Amygdala (tissue), 56 donors: ENCODE measurements at places on chromosomes 16 and 17.

- no peak for DNase-seq
Measured at GRCh38 chr17:79482727-79483521, 127.9 kb downstream of the RBFOX3 start.

- DNase-seq: no peak
Measured at GRCh38 chr17:44905006-44906000, 6.1 kb upstream of the EFTUD2 start.

GRCh38 chr17:70225276-70225675 lies 55.9 kb downstream of the KCNJ2 start:
- no peak for DNase-seq

GRCh38 chr16:61564716-61565115 lies 471.5 kb downstream of the CDH8 start:
- DNase-seq: no peak

DNA sequence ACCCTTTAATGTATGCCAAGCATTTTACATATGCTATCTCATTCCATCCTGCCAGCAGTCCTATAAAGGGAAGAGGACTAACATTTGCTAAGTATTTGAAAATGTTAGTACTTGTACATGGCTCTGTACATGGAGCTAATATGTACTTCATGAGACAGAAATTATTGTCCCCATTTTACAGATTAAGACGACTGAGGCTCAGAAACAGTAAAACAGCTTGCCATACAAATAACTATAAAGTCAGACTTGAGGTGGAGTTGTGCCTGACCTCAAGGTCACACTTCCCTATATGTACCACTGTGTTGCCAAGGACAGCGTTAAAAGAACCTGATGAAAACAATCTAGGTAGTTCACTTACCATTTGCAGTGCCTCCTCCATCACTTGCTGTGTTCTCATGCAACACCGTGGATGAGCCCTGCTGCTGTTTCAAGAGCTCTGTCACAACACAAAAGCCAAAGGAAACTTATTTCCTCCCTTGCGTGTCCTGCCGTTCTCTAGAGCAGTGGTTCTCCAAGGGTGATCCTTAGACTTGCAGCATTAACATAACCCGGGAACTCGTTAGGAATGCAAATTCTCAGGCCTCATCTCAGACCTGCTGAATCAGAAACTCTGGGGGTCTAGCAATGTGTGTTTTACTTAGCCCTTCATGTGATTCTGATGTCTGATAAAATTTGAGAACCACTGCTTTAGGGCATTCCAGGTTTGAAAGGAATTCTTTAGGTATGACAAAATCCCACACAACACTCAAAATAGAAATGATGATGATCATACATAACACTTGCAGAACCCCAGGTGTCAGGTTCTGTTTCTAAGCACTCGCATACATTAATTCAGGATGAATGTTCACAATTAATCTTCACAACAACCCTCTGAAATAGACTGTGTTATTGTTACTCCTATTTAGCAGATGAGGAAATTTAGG lies 51.2 kb upstream of the MTMR4 start:
- DNase-seq: no peak

GRCh38 chr17:21167303-21167702 lies 40.5 kb downstream of the DHRS7B start:
- DNase-seq: no peak

DNA sequence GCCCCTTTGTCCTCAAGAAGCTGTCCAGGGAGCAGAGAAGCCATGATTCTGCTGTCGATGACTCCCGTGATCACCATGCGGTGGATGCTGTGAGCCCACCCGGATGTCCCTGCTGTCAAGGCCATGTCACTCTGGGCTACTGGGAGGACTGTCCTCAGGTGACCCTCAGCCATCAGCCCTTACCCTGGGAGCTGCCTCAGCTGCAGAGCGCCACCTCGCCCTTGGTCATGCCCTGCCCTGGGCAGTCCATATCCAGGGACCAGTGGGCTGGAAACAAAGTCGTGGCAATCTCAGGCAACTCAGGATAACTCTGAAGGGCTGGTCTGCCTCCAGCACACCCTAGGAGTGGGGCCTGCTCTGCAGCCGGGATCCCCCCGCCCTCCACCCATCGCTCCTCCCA lies 63.6 kb downstream of the CACNG5 start:
- DNase-seq: no peak

- no peak for DNase-seq
Measured at GRCh38 chr17:1351971-1352370, 48.1 kb downstream of the YWHAE start.

DNA sequence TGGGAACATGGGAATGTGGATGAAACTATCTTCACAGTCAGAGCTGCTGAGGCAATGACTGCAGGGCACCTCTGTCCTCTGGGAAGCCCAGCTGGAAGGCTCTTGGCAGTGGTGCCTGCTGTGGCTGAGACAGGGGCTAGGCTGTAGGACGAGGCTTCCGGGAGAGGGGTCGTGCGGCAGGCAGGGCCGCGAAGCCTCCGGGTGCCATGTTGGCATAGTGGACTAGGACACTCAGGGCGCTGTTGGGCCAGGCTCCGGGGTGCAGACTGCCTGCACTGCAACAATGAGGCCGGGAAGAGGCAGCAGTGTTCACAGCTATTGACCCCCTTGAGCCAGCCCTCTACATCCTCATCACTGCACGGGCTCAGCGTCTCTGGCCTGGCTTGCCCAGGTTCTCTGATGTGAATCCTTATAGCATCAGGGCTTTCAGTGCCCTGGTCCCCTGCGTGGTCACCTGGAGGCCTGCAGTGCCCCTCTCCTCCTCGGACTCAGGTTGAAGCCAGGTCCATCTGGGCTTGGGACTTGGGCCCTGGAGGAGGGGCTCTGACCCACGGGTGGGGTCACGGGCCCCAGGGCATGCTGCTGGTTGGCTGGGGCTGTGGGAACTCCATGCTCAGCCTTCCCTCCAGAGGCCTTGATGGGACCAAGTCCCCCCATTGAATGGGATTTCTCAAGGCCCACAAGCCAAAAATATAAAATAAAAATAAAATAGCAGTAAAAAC lies 91.6 kb downstream of the TNFRSF13B start:
- no peak for DNase-seq

DNA sequence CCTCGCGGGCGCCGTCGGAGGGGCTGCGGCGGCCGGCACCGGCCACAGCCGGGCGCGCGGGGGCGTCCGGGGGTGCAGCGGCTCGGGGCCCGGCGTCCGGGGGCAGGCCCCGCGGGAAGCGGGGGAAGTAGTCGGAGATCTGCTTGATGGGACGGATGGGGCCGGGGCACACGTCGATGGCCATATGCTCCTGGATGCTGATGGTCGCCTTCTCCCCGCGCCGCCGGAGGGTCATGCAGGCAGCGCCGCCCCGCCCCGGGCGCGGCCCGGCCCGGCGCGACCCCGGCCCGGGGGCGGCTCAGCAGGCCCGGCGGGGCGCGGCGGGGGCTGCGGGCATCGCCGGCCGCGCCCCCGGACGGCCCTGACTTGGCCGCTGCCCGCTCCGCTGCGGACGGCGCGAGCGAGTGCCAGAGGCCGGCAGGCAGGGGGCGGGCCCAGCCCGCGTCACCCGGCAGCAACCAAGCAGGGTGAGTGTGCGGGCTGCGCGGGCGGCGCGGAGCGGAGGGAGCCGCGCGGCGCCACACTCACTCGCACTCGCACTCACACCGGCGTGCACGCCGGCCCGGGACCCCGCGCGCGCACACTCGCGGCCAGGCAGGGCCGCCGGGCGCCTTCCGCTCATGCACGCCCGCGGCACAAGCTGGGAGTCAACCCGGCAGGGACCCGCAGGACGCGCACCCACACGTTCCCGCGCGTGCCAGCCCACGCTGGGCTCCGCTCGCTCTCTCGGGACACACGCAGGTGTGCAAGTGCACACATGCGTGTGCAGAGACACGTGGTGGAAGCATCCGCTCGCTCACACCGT lies at the start of gene DOC2B:
DOC2B (minus strand) TSS at position 406 of the 805 bp plus-strand sequence; CDS start at position 235, 171 bp downstream.
- no peak for DNase-seq

DNA sequence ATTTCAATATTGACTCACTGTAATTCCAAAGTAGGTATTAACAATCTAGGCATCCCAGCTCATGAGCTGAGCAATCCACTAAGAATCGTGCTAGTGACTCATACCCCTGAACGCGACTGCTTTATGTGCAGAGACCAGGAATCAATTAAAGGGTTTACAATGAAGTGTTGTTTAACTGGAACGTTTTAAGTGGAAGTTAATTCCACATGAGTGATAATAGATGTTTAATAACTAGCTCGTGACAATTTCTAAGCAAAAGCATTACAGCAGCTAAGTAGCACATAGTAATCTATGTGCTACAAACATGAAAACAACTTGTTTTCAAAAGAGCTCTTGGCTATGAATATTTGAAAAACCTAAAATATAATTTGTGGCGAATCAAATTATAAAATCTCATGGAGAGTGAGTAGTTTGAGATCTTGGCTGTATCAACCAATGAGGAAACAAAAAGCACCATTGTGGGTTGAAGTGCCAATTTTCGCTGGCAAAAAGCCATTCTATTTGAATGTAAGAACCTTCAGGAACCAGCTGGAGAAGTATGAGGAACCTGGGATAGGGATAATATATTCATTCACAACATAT lies 9.4 kb downstream of the GJC1 start:
- DNase-seq: no peak

- no peak for DNase-seq
Measured at GRCh38 chr17:50926523-50926922, 60.4 kb upstream of the TOB1 start.

GRCh38 chr16:27289669-27290068 lies 21.1 kb upstream of the NSMCE1 start:
- DNase-seq: no peak

GRCh38 chr16:70689035-70689969 lies 3.4 kb upstream of the MTSS2 start:
- DNase-seq: no peak

- no peak for DNase-seq
Measured at GRCh38 chr17:77527409-77527808, 386.6 kb downstream of the SEC14L1 start.

- DNase-seq: no peak
Measured at GRCh38 chr16:64469906-64470702, 651.8 kb downstream of the CDH11 start.

DNA sequence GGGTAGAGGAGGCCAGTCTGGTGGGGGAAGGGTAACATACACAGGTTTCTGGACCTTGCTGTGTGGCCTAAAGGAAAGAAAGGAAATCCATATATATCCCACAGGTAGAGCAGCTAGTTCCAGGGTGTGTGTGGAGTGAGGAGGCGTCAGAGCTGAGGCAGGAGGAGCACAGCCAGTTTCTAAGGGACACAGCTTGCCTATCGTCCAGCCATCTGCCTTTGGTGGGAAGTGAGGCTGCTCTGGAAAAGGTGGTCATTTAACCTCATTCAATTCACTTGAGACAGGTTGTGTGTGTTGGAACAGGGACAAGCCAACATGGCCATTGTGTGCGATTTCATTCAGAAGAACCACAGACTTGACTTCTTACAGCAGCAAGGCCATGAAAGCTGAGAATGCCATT lies 36.9 kb upstream of the ERN1 start:
- no peak for DNase-seq

DNA sequence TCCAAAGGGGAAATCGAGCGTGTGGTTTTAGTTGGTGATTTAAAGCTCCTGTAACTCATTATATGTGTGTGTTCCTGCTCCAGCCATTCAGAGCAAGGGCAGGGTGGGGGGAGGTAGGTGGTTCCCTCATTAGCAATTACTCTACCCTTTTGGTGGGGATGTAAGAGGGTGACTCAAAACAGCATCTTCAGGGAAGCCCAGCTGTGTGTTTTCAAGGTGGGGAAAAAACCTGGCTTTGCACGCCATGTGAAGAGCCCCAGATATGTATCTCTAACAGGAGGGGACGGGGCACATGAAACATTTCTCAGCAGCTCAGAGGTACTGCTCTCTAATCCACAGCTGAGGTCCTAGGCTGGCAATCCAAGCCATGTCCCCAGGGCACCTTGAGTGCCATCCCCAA lies 241.3 kb upstream of the ZFHX3 start:
- DNase-seq: no peak

GRCh38 chr16:52090080-52090479 lies 456.9 kb downstream of the TOX3 start:
- DNase-seq: no peak

DNA sequence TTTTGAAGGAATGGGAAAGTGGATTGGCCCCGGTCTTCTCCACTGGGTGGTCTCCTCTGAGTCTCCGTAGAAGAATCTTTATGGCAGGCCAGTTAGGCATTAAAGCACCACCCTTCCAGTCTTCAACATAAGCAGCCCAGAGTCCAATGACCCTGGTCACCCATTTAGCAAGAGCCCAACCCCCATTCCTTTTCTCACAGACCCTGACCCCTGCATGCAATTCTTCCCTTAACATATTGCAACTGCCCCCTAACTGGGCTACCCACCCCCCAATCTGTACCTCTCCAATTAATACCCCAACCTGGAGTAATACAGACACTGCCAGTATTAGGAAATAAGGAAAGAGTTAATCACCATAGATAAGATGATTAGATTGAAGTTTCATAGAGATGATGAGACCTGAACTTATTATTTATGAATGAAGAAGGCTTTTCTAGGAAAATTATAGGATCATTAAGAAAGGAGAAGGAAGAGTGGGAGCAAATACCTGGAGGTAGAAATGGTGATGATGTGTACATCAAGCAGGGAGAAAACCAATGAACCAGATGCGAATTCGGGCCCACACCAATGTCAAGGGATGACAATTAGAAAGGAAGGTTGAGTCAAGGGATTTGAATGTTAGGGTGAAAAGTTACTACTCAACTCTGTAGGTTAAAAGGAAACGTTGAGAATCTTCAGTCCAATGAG lies 2.4 kb downstream of the CCL2 start:
- no peak for DNase-seq

- peak; percentile 41 for DNase-seq
Measured at GRCh38 chr17:30970831-30971567, at the start of gene RNF135. Gene RNF135, plus strand, starts transcription at chr17:30971039. Its CDS starts 35 bp downstream, at chr17:30971074.

- DNase-seq: no peak
Measured at GRCh38 chr16:57724531-57724930, 11.0 kb upstream of the KATNB1 start.

DNA sequence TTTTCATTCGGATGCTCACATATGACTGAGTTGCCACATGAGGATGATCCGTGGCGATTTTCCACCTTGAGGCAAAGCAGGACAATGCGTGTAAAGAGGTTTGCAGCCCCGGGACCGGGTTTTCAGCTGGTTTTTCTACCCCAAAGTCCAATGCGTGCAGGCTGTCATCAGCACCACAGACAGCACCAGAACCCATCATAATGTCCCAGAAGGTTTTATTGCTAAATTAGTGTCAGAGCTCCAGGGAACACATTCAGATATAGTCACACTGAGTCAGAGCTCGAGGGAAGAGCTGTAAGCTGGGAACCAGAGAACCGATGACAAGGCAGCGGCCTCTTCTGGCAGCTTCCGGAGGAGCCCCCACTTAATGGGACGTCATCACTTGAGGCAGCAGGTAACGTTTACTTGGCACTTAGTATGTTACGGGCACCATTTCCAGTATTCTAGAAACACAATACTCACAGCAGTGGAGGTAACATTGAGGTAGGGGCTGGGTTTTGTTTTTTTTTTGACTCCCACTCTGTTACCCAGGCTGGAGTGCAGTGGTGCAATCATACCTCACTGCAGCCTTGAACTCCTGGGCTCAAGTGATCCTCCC lies 8.9 kb upstream of the NAGPA start:
- DNase-seq: no peak

GRCh38 chr16:89921702-89922476 lies 1.3 kb upstream of the TUBB3 start:
- DNase-seq: no peak
